ENCODE measurements at places on chromosomes 2 and 18.

GRCh38 chr2:186459009-186459408, 27.1 kb upstream of the ZC3H15 start:
- DNase-seq = peak; percentile 30

DNA sequence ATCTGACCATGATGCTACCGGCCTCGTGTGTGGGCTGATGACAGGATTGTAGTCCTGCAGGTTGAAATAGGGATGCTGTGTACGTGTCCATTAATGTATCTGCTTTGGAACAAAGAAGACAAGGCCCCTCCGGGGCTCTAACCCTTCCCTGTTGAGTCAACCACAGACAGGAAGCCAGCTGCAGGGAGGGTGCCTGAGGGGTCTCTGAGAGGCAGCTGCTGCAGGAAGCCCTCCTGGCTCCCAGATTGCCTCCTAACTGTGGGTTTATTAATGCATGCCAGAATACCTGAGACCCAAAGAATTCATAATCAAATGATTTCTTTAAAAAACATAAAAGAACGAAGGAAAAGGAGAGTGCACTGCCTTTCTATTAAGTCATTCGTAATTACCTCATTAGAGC, 140.4 kb downstream of the CELF4 start:
- no peak for DNase-seq

- no peak for DNase-seq
These were observed 248.6 kb downstream of the CYP26B1 start for GRCh38 chr2:71898851-71899681.

GRCh38 chr2:27710640-27711430, 47.1 kb downstream of the SLC4A1AP start:
- DNase-seq = peak; percentile 65

DNA sequence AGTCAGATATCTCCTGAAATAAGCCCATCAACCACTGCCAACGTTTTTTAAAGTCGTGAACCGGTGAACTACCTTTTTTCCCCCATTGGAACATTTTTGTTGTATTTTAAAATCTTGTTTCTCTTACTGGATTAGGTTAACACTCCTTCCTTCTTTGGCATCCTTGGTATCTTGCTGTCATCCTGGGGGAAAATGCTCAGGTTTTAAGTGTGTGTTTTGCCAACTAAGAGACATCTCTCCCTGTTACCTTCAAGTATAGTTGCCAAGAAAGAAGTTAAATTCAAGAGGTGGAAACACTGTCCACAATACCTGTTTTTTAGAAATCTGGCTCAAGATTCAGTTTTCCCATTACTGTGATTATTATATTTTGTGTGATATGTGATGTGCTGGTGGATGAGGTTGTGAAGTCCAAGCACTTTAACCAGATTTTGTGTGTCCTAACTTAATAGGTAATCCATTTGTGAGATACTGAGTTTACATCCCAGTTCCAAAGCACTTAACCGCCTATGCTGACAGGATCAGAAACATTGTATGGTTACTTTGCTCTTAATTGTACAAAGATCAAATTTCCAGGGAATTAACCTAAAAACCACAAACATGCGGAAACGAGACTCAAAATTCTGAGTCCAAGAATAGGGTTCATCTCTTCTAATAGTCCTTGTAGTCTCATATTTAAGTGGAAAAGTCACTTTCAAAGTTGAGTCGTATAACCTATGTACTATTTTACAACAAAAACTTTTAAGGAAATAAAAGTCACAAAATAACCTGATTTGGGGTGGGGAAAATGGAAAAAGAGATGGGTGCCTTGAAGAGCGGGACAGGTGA, 1.3 kb upstream of the SP3 start:
- DNase-seq = no peak

DNA sequence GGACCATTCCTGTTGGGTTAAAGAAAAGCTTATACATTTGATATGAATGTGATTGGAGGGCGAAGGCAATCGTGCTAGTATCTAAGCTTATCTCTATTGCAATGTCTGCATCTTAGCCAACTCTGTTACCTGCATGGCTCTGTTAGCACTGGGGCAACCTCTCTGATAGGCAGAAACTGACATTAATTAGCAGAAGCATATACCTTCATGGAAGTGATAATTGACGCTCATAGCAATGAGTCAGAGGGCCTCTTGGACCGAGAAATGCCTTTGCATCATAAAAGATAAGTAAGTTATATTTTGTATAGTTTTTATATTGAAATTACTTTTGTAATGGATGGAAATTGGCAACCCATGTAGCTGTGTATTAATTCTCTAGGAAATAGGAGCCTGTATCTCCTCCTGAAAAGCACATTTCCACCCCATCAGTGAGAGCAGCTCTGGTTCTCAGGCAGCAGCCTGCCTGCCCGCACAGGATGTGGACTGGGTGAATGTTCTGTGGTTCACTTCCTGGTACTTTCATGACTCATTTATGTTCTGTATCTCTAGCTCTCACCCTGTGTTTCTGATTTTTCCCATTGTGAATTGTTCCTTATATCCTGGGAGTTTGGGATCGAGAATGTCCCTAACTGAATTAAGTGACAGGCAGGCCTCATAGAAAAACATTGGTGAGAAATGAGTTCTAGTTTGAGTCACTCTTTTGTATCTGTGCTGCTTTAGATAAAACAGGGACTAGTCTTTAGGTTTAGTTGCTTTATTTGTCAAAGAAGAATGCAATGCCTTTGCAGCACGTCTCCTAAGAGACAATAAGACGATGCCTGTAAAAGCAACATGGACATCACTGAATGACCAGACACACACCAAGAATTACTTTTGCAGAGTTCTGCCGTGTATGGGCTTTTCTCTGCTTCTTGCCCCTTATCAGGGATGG, 344.9 kb downstream of the DCDC2C start:
- DNase-seq = no peak

GRCh38 chr2:190804182-190804795, 76.3 kb upstream of the GLS start:
- peak; percentile 56 for DNase-seq

DNA sequence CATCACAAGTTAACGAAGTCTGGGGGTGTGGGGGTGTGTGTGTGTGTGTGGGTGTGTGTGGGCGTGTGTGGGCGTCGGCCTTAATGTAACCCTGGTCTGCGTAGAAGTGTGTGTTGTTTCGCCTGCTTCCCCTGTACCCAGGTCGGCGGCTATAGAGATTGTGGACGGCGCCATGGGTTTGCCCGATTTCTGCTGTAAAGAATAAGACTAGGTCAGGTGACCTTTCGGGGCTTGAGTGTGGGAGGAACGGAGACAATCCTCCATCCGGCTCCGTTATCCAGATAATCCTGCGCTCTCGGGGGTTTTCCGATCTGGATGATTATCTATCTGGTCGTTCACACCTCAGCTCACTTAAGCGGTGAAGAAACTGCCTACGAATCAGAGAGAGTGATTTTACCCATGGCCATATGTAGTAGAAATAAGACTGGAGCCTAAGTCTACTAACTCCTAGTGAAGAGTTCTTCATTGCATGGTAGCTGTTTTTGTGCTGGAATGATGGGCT, 543 bp downstream of the HADHB start:
- DNase-seq = peak; percentile 25

GRCh38 chr2:200422071-200422470, 87.8 kb downstream of the KCTD18 start:
- no peak for DNase-seq
